ENCODE measurements at places on chromosomes 7 and 10.

DNA sequence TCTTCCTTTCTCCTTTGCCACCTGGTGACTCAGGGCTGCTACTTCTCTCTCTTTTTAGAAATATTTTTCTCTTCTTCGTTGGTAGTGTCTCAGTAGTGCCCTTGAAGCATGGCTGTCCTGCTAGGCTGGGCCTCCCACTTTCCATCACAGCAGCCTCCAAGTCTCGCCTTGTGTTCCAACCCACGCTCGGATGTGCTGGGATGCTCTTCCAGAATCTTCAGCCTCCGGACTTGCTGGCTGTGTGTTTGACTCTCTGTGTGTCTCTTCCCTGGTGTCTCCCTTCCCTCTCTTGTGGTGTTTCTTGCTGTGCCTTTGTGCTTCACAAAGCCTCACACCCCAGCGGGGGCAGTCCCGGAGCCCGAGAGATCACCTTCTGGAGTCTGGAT, 100.5 kb downstream of the INPP5A start:
- DNase-seq: no peak

DNA sequence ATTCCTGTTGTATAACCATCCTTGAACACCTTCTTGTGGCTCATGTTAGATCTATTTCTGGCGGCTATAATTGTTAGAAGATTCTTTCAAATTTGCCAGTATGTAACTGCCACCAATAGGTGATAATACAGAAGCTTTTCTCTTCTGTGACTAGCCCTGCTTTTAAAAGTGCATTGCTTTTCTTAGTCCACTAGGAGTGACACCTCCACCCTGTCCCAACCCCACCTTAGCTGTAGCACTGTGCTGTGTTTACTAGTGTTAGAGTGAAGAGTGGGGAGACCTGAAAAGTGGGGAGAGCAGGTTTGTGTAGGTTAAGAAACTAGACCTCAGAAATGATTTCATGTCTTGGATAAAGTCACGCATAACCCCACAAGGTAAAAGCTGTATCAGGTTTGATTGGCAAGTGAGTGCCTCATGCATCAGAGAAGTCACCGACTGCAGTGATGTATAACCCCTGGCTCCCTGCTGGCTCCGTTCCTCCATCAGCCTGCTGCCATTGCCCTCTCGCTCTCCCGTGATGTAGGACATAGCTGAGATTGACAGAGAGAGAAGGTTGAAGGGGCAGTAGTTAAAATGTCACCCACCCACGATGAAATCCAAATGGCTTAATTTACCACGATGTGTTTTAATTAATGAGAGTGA, 12.5 kb downstream of the NPVF start:
- DNase-seq: no peak

GRCh38 chr10:51001587-51001986, 72.7 kb upstream of the PRKG1 start:
- DNase-seq: no peak

DNA sequence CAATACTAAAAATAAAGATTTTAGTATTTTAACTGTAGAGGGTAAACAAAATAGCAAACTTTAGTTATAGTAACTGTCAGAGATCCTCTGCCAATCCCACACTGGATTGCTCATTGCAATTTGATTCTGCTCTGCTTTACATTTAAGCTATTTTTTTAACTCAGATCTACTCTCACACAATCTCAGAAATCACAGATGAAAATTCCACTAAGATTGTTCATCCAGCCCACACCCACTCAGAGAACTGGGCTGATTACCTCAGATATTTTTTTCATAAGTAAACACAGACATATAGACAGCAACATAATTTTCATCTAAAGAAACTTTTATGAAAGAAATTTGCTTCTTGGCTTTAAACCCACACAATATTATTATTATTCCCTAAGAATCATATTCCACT, 7.0 kb downstream of the OSBPL3 start:
- no peak for DNase-seq

GRCh38 chr7:113084496-113085172, 2.0 kb downstream of the GPR85 start:
- DNase-seq: no peak

DNA sequence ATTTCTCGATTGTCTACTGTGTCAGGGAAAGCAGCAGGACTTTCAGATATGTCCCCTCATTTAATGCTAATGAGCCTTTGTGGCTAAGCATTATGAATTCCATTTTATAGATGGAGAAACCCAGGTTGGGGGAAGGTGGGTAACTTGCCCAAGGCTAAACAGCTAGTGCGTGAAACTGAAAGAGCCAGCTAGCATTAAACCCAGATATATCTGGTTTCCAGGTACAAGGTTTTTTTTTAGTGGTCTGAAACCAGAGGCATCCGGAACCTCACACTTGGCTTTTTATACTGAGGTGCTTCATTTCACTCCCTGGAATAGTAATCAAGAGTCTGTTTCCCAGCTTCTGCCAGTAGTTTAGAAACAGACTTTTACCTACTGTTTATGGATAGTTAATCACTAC, 694.8 kb downstream of the PHTF2 start:
- DNase-seq: no peak

DNA sequence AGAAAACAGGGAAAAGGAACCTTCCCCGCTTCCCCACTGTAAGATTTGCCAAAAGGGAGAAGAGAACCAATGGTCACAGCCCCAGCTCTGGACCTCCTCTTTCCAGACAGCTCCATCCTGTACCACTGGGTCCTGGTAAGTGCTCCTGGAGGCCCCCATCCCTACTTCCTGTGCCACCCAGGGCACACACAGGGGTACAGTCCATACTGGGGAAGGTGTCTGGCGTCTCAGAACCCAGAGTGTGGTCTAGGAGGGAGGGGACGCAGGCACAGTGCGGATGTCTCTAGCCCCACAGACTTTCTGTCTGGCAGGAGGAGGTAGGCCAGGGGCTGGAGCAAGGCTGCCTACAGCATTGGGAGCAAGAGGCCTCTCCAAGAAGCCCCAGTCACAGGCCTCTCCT, 213.3 kb upstream of the IGFBP3 start:
- no peak for DNase-seq

DNA sequence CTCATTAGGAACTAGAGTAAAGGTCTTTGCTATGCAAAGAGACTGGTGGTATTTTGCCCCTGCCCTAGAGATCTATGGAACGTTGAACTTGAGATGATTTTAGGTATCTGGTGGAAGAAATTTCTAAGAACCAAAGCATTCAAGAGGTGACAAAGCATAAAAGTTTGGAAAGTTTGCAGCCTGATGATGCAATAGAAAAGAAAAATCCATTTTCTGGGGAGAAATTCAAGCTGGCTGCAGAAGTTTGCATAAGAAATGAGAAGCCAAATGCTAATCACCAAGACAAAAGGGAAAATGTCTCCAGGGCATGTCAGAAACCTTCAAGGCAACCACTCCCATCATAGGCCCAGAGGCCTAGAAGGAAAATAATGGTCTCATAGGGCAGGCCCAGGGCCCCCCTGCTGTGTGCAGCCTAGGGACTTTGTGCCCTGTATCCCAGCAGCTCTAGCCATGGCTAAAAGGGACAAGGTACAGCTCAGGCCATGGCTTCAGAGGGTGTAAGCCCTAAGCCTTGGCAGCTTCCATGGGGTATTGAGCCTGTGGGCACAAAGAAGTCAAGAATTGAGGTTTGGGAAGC, 16.5 kb downstream of the TFPI2 start:
- DNase-seq: no peak

- DNase-seq: no peak
Observed at GRCh38 chr7:24908166-24908565, 71.8 kb downstream of the OSBPL3 start.

DNA sequence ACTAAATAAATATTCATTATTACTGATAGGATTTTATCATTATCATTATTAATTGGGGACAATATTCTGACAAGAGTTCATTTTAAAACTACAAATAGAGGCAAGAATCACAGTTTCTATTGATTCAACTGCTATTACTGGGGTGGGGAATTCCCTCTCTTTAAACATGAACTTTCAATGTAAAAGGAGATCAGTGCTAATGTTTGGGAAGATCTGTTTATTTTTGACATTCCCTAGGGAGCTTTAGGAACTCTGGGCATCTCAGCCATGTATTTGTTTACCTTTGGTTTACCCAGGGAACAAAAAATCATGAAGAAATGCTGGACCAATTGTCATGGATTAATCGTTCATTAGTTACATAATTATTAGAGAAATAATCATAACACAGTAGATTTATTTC, 443.2 kb upstream of the AKR1E2 start:
- no peak for DNase-seq

- DNase-seq: no peak
Observed at GRCh38 chr7:93265220-93265619, 33.1 kb downstream of the VPS50 start.

DNA sequence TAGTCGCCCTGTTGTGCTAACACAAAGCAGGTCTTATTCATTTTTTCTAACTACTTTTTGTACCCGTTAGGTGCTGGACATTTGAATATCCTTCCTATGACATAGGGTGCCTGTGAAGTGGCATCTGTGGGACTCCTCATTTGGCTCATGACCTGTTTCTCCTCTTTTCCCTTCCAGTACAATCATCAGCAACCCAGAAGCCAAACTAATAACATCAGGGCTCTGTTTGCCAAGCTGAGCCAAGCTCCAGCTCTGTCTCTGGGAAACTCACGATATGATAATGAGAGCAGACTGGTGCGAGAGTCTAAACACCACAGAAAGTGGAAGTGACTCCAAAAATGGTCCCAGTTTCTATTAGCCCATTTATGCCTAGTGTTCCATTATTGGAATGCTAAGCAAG, 92.0 kb downstream of the SVIL start:
- no peak for DNase-seq

DNA sequence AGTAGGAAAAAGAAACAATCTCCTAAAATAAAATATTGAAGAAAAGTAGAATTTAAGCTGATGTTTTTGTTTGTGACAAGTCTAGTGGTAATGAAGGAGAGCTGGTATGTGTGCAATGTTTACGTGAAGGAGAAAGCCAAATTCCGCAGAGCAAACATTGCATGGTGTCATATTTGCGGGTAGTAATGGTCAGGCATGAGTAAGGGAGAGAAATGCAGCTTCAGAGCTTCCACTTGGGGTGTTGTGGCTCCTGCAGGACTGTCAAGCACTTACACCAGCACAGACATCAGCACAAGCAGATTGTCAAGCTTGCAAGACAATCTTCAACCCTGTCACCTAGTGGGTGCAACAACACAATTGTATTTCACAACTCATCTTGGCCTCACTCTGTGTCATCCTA, 136.5 kb upstream of the ETV1 start:
- no peak for DNase-seq

DNA sequence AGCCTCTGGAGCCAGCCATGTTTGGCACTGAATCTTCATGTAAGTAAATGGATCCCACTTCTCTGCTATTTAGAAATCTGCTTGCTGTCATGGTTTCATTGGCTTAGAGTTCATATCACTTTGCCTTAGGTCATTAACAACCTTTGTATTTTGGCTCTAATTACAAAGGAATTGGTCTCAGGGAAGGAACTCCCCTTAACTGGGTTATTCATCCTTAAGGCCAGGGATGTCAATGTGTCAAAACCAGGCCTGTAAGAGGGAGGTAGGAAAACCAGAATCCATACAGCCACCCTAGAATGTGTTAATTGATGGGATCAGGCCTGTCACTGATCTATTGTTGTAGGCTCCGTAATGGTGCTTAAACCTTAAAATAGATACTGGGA, 67.3 kb downstream of the ST7 start:
- DNase-seq: no peak

GRCh38 chr10:57884965-57885617, 382.6 kb downstream of the IPMK start:
- DNase-seq: no peak

DNA sequence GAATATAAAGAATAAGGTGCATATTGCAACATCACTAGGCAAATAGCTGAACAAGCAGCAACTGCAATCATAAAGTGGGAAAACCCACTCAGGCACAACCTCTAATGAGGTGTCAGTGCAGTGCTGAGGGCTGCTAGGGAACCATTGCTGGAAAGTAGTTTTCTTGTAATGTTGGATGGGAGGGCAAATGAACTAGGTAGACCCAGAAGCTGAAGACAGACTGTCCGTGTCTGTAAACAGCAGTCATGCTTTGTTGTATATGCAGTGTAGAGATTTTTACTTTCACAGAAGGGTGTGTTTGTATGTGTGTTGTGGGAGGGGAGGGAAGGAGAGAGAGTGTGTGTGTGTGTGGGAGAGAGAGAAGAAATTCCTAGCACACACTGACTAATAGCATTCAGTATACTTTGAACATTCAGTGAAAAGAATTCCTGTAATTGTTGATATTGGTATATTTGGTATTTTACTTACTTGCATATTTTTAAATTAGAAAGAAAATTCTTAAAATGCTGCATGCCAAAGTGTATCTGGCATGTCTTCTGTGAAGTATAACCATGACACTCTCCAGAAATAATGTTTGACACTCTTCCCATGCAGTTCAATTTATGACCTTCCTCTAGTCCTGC, 28.8 kb downstream of the ITGB8 start:
- DNase-seq: no peak

DNA sequence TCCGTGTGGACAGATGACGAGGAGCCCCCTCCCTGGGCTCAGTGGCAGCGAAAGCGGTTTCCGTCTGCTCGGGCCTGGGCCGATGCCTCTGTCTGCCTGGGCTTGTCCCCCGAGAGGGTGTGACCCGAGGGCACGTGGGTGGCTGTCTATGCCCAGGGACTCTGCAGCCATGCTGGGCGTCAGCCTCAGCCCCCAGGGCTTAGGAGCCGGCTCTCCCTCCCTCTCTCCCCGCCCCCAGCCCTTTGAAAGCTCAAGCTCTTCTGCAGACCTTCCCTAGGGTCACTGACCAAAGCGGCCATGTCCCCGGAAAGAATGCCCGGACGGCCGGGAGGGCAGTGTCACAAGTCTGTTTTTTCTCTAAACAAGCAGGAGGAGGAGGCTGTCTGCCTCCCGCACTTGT, 7.1 kb downstream of the MICALL2 start:
- no peak for DNase-seq

GRCh38 chr10:43316516-43316915, 49.7 kb upstream of the RASGEF1A start:
- no peak for DNase-seq

- no peak for DNase-seq
Observed at GRCh38 chr7:105345003-105345402, 43.7 kb downstream of the SRPK2 start.

DNA sequence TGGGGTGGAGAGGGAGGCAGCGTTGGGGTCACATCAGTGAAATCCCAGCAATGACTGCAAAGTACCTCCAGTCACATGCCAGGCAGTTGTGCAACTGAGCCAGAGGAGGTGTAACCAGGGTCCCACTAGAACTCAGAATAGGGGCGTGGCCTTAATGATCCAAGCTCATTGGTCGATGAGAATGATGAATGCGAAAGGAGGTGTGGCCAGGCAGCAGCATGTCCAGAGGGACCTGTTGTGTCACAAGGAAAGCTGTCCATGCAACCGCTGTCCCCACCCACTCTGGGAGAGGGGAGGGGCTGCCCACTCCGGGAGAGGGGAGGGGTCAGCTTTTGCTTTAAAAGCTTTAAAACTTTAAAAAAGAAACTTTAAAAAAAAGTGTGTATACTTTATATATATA, 25.3 kb upstream of the MTPAP start:
- no peak for DNase-seq

- DNase-seq: no peak
Observed at GRCh38 chr7:21365866-21366624, 61.8 kb upstream of the SP4 start.

Data from stimulated activated naive CD8-positive, alpha-beta T cell treated with anti-CD3 and anti-CD28 coated beads, Interleukin-15, Interleukin-2, amounts not matched to agents 100 U/mL and 50 U/mL, for 24 hours (primary cell).